Urothelium cell line (cell line): ENCODE measurements at places on chromosomes 5 and 9.

- no peak for DNase-seq
Measured at GRCh38 chr5:16192311-16192710, 12.7 kb upstream of the MARCHF11 start.

DNA sequence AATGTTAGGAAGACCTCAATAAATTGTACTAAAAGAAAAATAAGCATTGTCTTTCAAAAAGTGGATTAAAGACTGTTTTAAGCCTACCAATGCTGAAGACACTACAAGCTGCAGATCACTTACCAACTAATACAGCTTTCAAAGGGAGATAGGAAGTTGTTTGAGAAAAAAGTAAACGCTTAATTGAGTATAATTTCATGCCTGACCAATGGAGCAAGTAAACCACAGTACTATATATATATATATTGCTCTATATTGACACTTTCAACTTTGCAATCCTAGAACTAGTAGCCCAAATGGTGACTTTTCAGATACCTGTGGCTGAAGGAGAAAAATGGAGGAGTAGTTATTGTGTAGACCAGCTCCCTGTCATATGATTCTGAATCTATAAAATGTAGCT, 85.7 kb downstream of the FREM1 start:
- no peak for DNase-seq

- peak; percentile 62 for DNase-seq
Measured at GRCh38 chr5:10632110-10632761, 68.4 kb downstream of the ANKRD33B start.

DNA sequence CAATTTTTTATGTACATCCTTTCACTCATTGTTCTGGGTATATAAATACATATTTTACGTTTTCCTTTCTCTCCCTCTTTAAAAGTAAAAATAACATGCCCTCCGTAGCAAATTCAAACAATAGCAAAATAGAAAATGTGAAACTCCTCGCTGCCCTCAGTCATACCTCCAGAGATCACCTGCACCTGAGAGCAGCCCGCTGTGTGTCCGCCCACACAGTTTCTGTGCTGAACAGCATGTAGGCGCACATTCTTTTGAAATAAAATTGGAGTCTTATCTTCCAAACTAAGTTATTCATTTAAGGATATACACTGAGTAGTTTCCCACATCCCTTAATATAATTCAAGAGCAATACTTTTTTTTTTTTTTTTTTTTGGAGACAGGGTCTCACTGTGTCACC, 255.7 kb downstream of the AOPEP start:
- DNase-seq = no peak

GRCh38 chr5:10478436-10478835, 36.8 kb downstream of the ROPN1L start:
- DNase-seq = peak; percentile 76

DNA sequence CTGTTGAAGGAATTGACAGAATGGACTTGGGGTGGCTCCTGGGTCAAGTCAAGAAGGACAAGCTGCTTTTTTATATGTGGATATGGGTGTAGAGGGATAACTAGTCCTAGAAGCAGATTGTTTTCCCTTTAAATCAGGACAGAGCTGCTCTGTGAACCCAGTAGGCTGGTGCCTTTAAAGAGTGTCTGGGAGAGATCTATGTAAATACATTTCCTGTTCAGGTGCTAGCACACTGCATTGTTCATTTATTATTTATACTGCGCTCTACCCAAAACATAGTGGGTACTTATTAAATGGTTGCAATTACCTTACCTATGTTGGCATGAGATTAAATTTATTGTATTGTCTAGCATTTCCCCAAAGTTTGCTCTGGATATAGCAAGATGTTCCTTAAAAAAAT, 86.6 kb upstream of the EQTN start:
- DNase-seq = no peak

GRCh38 chr5:154523104-154523503, 45.1 kb upstream of the HAND1 start:
- no peak for DNase-seq

DNA sequence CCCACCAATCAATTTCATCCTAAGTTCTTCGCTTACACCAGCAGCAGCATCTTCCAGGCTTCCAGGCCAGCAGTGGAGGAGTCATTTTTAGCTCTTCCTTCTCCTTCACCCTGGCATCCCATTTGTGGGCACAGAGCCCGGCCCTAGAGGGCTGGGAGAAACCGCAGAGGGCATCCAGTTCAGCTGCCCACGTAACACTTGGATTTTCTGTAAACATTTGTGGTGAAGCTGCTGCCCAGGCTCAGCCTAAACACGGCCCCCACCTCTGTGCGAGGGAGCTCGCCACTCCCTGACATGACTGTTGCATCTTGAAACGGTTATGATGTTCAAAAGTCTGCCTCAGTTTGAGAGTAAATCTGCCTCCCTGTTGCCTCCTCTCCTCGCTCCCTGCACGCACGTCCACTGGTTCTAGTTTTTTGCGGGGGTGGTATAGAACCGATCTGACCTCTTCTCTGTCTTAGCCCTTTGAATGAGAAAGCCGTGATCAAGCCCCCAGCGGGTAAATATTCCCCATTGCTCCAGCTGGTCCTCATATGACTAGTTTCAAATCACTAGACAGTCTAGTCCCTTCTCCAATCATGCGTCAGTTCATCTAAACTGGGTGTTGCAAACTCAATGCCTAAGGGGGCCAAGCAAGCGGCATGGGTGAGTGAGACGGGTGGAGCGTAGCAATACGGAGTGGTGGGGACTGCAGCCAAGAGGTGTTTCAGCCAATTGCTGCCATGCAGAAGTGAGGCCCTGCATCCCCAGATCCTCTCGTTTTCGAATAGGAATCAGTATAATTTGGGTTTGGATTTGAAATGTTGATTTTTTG, 34.9 kb upstream of the N4BP3 start:
- DNase-seq = peak; percentile 81

GRCh38 chr9:110729641-110730040, 61.0 kb downstream of the MUSK start:
- DNase-seq = no peak

GRCh38 chr5:135478938-135479337, 26.8 kb upstream of the TIFAB start:
- DNase-seq = no peak

GRCh38 chr9:88786291-88787079, 204.8 kb upstream of the S1PR3 start:
- no peak for DNase-seq

- DNase-seq = no peak
Measured at GRCh38 chr5:115214541-115214940, 44.8 kb upstream of the TRIM36 start.

- DNase-seq = no peak
Measured at GRCh38 chr5:10447041-10447440, 5.4 kb downstream of the ROPN1L start.

DNA sequence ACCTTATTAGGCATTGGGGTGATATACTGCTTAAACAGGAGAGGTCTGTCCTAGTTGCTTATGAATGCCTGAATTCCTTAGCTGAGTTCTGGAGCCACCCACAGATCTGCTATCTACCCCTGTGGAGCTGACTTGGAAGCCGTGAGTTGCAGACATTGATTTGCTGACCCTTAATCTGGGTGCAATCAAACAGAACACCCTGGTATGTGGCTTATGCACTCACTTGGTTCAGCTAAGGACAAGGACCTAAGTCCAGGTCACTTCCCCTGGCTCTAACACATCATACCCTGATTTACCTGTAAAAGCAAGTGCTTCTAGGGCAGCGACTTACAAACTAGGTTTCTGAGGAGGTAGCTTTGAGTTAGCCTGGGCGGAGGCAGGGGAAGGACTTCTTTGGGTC, 41.6 kb upstream of the TLR4 start:
- no peak for DNase-seq

GRCh38 chr5:36414869-36415282, 113.2 kb upstream of the RANBP3L start:
- peak; percentile 74 for DNase-seq

GRCh38 chr5:179572386-179572785, 22.0 kb downstream of the RUFY1 start:
- no peak for DNase-seq
